ENCODE measurements at places on chromosomes 16 and 17.
A peak's percentile ranks its signal among the peaks of the same experiment; 100 is the strongest.

GRCh38 chr16:23838485-23839142, 2.8 kb downstream of the PRKCB start:
- H3K4me3 ChIP-seq, result no peak overlapping the region
- H3K27me3 ChIP-seq, result peaks cover 50% of the 10 kb centered on the region
- H3K4me1 ChIP-seq, result peaks cover 2% of the 10 kb centered on the region
- peak; percentile 15 for DNase-seq

DNA sequence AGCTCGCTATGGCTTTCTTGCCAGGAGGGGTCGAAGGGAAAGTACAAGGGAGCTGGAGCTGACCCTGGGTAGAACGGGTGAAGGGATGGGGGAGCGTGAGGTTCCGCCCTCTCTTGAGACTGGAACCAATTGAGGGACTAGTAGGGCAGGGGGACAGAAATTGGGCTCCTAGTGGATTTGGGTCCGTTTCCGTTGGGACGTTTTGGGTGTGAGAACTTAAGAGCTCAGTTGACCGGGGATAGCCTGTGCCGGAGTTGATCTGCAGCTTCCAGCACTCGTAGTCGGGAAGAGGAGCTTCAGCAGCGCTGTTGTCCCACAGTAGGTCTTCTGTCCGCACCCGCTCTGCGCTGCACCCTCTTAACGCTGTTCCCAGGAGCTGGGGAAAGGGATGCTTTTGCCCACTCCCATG, 481 bp downstream of the CNTROB start:
- H3K4me1 ChIP-seq, result peaks cover 21% of the 10 kb centered on the region
- peaks cover 24% of the 10 kb centered on the region for H3K36me3 ChIP-seq
- peak overlapping the region; percentile 78 for H3K27ac ChIP-seq
- peak overlapping the region; percentile 61 for H3K4me3 ChIP-seq
- no peak for DNase-seq

- peaks cover 6% of the 10 kb centered on the region for H3K4me1 ChIP-seq
- H3K36me3 ChIP-seq, result no peaks in the 10 kb centered on the region
- no peaks in the 10 kb centered on the region for H3K27me3 ChIP-seq
- no peak for DNase-seq
- H3K27ac ChIP-seq, result no peak overlapping the region
Observed at GRCh38 chr17:81061027-81061735, 26.2 kb downstream of the BAIAP2 start.

GRCh38 chr17:27488231-27488630, 32.0 kb downstream of the KSR1 start:
- H3K4me3 ChIP-seq, result no peak overlapping the region
- H3K36me3 ChIP-seq, result peaks cover 16% of the 10 kb centered on the region
- no peak overlapping the region for H3K27ac ChIP-seq

GRCh38 chr17:57285701-57286100, 29.4 kb downstream of the MSI2 start:
- H3K27ac ChIP-seq, result peak overlapping the region; percentile 26
- H3K36me3 ChIP-seq, result peaks cover 60% of the 10 kb centered on the region
- no peak overlapping the region for H3K4me3 ChIP-seq

DNA sequence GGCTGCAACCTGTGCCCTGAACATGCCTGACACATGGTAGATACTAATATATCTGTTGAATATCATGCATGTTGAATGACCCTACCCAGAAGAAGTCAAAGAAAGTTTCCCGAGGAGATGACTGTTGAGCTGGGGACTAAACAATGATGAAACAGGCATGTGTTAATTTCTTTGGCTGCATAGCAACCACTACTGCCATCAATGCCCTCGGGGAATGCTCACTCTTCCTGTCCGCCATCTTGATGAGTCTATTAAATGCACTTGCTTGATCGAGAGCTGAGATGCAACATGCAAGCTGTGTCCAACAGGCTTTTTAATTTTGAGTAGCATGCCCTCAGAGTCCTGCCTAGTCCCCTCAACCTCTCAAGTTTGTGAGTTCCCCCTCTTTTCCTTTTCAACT, 31.3 kb downstream of the GRIN2A start:
- H3K4me3 ChIP-seq, result no peak overlapping the region
- no peaks in the 10 kb centered on the region for H3K27me3 ChIP-seq
- no peaks in the 10 kb centered on the region for H3K4me1 ChIP-seq

- no peak overlapping the region for H3K27ac ChIP-seq
- H3K4me1 ChIP-seq, result no peaks in the 10 kb centered on the region
- no peaks in the 10 kb centered on the region for H3K27me3 ChIP-seq
- H3K4me3 ChIP-seq, result no peak overlapping the region
Observed at GRCh38 chr17:51422634-51423033, 162.3 kb downstream of the UTP18 start.

DNA sequence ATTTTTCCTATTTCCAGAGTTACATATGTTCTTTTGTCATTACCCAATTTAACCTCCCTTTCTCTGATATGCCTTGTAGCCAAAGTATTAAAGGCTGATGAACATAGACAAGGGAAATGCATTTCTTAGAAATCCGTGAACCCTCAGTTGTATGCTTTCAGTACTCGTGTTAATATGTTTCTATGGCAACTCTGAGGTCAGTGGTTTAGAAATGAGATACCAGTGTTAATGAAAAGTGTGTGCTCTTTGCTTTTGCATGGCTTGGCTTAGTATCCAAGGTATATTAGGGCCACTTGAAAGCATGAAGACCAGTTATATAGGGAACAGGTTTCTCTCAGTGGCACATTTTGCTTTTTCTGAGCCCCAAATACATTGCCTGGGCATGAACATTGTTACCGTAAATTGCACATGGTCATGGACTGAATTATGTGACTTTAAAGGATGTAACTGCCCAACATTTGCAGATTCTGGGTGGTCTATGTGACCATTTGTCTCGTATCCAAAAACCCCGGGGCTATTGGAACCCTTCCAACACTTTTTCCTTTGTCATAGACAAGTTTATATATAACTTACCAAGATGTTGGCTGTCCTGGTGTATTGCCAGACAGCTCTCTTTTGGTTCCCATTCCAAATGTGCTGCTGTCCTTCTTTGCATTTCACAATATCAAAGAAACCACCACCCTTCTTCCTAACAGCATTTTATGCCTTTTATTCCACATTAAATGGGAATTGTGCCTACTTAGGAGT, 17.5 kb downstream of the ABHD15 start:
- no peaks in the 10 kb centered on the region for H3K27me3 ChIP-seq
- no peaks in the 10 kb centered on the region for H3K36me3 ChIP-seq
- H3K4me3 ChIP-seq, result no peak overlapping the region
- peak; percentile 31 for DNase-seq

- H3K4me3 ChIP-seq, result no peak overlapping the region
- H3K27me3 ChIP-seq, result no peaks in the 10 kb centered on the region
Observed at GRCh38 chr17:83057793-83058265, 21.6 kb upstream of the METRNL start.

DNA sequence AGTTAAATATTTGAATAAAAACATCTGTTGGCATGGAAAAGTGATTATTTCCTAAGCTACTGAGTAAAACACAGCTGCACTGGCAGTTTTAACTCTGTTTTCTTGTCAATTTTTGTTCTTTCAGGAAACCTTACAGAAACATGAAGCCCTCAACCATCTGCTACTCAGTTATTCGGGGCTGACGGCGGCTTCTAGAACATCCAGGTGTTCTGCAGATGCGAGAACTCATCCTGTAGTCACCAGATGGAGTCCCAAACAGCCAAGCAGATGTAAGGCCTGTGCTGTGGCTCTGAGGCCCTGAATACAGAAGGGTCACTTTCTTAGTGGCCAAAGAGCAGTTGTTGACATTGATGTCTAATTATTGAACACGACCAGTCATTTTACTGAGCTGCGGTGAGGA, 15.5 kb downstream of the ARSG start:
- H3K4me1 ChIP-seq, result no peaks in the 10 kb centered on the region
- H3K27ac ChIP-seq, result no peak overlapping the region
- no peaks in the 10 kb centered on the region for H3K27me3 ChIP-seq

- no peaks in the 10 kb centered on the region for H3K4me1 ChIP-seq
- H3K4me3 ChIP-seq, result no peak overlapping the region
- H3K27ac ChIP-seq, result no peak overlapping the region
- DNase-seq, result no peak
- H3K27me3 ChIP-seq, result no peaks in the 10 kb centered on the region
Observed at GRCh38 chr17:45739786-45740185, 44.3 kb upstream of the CRHR1 start.

- H3K36me3 ChIP-seq, result no peaks in the 10 kb centered on the region
- no peak overlapping the region for H3K27ac ChIP-seq
- no peak for DNase-seq
- no peaks in the 10 kb centered on the region for H3K27me3 ChIP-seq
- no peak overlapping the region for H3K4me3 ChIP-seq
Observed at GRCh38 chr16:57837305-57838125, 35.2 kb upstream of the KIFC3 start.

- H3K4me1 ChIP-seq, result no peaks in the 10 kb centered on the region
- no peaks in the 10 kb centered on the region for H3K36me3 ChIP-seq
- no peak for DNase-seq
- no peak overlapping the region for H3K4me3 ChIP-seq
- peaks cover 16% of the 10 kb centered on the region for H3K27me3 ChIP-seq
Observed at GRCh38 chr17:965311-965989, 14.1 kb downstream of the NXN start.

DNA sequence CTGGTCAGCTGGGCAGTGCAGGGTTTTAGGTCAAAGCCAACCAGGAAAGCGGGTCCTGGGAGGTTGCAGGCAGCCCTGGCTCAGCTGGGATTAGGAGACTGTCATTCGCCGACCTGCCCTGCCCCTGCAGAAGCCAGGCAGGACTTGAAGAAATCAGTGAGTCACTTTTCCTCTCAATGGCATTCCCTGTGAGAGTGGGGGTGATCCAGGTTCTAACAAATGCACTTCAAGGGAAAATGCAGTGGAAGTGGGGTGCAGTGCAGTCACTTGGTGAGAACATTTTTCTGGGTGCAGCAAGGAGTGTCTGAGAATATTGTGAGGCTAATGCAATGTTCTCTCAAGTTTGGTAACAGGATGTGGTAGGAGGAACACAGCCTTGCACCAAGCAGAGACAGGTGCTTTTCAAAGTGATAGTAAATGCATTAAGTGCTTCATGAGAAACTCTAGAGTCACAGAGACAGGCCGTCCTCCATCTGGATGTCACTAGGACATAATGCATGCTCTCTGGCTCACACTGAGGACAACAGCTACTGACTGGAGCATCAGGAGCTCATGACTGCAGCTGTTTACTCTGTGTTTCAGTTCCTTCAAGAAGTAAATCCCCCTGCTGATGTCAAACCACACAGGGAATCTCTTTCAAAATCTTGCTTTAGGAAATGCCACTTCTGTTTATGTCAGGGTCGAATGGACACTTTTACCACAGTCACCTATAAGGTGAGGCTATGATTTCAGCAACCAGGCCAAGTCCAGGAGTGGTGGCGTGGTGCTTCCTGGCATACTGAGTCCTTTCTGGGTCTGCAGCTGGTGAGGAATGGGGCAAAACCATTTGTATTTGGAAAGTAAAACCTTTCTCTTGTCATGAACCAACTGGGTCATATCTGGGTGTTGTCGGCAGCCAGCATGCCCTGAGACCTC, 16.7 kb downstream of the CDK5R1 start:
- no peak for DNase-seq
- peak overlapping the region; percentile 81 for H3K27ac ChIP-seq
- H3K36me3 ChIP-seq, result no peaks in the 10 kb centered on the region

DNA sequence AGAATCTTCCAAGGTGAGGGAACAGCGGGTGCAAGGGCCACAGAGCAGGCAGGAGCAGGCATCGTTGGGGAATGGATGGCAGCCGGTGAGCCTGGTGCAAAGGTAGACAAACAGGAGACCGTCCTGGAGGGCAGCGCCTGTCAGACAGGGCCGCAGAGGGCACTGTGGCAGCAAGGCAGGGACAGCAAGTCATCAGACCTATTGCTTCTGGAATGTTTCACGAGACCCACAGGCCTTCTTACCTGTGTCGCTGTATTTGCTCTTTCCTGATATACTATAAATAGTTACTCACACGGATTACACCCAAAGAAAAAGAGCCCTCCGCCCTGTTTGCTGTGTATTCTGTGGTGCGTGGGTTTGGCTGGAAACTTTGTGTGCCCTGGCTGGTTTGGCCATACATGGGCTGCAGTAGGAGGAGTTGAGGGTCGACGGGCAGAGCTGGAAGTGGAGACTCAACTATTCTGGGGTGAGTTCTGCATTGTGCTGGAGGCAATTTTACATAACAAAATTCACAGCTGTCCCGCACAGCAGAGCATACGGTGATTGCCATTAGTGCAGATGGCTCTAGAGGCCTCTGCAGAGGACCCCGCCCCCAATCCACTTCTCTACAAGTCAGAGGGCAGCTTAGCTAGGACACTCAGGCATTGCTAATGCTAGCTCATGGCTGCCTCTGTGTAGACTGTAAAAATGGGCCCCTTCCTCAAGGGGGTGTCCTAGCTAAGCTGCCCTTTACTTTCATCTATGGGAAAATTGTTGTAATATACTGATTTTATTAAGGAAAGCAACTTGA, 18.6 kb upstream of the POLR3E start:
- no peak overlapping the region for H3K27ac ChIP-seq
- no peaks in the 10 kb centered on the region for H3K4me1 ChIP-seq

DNA sequence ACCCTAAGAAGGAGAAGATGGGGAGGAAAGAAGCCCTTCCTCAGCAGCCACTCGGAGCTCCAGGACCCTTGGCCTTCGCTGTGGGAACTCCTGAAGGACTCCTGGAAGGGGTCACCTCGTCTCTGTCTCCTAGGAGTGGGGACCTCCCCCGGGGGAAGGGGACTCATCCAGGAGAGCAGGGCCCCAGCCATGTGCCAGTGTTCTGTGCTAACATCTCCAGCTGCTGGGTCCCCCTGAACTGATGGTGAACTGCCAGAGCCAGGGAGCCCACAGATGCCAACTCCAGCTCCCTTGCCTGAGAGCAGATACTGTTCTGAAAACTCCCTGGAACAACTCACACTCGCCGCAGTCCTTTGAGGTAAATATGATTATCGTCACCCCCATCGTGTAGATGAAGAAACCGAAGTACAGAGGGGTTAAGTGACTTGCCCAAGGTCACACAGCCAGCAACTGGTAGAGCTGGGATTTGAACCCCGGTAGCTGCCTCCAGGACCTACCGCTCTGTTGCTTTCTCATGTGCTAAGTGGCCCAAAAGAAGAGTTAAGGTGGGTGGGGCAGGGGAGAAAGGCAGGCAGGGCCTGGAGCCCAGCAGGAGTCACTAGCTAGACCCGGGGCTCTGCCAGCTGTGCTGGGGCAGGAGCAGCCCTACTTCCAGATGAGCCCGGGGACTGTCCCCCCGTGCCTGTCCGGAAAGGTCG, 10.5 kb downstream of the TIMM22 start:
- H3K27me3 ChIP-seq, result no peaks in the 10 kb centered on the region
- DNase-seq, result no peak
- no peak overlapping the region for H3K27ac ChIP-seq
- peaks cover 34% of the 10 kb centered on the region for H3K36me3 ChIP-seq

Data from small intestine (tissue), 16 donors.